ENCODE measurements at places on chromosomes 16 and 17.

GRCh38 chr16:21603928-21604327, 4.6 kb downstream of the METTL9 start:
- DNase-seq: no peak

DNA sequence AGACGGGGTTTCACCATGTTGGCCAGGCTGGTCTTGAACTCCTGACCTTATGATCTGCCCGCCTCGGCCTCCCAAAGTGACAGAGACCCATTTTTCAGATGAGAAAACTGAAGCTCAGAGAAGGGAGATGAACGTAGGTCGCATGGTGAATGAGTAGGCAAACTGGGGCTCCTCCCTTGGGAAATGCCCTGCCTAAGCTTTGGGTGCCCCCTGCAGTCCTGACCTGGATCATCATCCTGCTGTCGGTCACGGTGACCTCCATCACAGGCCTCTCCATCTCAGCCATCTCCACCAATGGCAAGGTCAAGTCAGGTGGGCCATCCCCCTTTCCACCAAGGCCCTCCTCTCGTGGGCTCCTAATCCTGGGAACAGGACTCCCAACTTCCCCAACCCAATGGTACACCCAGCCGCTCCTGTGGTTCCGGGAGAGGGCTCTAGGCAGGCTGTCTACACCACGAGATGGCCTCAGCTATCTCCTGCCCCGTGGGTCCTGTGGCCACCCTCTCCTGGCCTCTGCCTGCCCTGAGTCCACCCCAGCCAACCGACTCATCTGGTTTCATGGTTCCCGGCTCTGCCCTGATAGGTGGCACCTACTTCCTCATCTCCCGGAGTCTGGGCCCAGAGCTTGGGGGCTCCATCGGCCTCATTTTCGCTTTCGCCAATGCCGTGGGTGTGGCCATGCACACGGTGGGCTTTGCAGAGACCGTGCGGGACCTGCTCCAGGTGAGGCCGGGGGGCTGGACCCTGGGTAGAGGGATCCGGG, 4.7 kb downstream of the SLC12A3 start:
- DNase-seq: peak; percentile 63

DNA sequence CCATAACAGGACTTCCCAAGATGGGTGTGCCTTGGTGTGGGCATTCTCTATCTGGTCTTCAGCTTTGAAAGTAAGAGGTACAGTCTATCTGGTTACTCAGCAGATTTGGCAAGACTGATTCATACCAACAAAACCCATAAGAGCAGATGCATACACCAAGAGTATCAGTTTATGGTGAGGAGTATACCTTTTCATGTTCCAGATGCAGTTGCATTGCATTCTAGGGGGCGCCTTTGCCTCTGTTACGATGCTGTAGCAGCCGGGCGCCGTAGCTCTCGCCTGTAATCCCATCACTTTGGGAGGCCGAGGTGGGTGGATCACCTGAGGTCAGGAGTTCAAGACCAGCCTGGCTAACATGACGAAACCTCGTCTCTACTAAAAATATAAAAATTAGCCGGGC, 31.1 kb upstream of the CARMIL2 start:
- DNase-seq: peak; percentile 33

- no peak for DNase-seq
These were observed 139.8 kb downstream of the SHISA9 start for GRCh38 chr16:13041180-13041579.

DNA sequence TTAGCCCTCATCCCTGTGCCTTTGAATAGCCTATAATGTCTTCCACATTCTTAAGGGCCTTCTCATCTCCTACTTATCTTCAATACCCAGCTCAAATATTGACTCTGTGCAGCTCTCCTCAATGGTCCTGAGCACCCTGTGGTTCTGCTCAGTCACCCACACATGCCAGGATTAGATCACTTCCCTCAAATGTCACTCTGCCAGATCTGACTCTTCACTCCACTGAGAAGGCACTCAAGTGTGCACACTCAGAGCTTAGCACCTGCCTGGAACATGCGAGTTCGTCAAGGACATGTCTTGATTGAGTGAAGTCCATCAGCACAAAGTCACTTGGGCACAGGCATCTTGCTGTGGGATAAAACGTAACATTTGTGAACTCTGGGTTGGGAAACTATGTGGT, 404.8 kb downstream of the CDH13 start:
- no peak for DNase-seq

DNA sequence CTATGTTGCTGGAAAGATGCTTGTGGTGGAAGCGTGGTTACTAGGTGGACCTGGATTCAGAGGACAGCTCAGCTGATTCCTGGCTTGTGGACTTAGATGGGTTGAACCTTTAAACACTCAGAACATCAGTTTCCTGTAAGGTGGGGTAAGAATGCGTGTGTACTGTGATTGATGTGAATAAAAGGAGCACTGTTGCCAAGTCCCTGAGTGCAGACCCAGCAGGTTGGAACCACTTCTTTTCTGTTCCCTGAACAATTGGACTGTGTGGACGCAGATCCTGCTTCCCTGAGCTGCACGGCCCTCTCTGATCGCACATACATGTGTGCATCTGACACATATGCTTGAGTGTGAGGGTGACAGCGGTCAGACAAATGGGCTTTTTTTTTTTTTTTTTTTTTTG, 37.5 kb downstream of the RPTOR start:
- no peak for DNase-seq

GRCh38 chr16:88792078-88792550, 7.1 kb upstream of the PIEZO1 start:
- peak; percentile 72 for DNase-seq

GRCh38 chr16:56262148-56262547, 70.9 kb downstream of the GNAO1 start:
- DNase-seq: peak; percentile 45

GRCh38 chr16:50653633-50654519, 27.2 kb downstream of the SNX20 start:
- no peak for DNase-seq

DNA sequence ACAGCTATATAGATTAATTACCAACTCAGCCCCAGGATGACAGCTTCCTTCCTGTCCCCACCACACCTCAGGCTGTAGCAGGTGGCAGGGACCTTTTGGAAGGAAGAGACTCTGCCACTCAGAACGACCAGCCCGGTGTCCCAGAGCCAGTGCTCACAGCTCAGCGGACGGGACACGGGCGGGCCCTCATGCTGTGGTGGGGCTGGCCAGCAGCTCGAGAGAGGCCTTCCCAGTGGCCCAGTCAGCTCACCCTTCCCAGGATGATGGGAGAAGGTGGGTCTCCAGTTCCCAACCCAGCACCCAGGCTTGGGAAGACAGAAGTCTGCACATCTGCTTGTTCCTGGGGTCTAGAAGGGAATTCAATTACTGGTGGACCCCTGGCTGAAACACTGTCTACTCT, 10.5 kb downstream of the NUDT16L1 start:
- no peak for DNase-seq

DNA sequence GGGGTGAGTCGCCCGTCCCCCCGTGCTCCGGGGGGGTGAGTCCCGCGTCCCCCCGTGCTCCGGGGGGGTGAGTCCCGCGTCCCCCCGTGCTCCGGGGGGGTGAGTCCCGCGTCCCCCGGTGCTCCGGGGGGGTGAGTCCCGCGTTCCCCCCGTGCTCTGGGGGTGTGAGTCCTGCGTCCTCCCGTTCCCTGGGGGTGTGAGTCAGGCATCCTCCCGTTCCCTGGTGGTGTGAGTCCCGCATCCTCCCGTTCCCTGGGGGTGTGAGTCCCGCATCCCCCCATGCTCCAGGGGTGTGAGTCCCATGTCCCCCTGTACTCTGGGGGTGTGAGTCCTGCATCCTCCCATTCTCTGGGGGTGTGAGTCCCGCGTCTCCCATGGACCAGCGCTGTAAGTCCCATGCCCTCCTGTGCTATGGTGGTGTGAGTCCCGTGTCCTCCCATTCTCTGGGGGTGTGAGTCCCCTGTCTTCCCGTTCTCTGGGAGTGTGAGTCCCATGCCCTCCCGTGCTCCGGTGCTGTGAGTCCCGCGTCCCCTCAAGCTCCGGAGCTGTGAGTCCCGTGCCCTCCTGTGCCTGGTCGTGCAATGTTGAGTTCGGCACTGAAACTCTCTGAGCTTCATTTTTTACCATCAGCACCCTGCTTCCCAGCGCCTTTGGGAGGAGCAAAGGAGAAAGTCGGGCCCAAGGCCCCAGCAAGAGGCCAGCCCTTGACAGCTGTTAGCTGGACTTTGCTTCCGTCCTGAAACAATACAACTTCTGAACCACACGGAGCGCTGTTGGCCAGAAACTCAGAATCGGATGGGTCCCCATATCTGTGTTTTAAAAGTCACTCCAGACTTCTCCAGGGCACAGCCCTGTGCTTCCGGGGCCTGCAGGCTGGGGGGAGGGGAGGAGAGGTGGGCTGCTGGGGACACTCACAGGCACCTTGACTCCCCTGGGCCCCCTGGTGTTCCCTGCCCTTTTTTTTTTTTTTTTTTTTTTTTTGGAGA, 11.5 kb upstream of the ZC3H18 start:
- DNase-seq: peak; percentile 68

DNA sequence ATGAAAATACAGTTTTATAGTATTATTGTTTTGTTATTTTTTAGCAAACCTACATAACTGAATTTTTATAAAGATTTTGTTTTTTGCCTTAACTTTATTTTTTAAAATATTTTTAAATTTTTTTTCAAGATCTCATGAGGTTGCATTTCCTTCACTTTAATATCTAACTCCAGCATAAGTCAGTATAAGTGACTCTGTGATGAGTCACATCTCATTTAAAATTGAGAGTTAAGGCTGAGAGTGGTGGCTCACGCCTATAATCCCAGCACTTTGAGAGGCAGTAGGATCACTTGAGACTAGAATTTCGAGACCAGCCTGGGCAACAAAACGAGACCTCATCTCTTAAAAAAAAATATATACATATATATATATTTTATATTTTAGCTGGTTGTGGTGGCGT, 44.0 kb downstream of the NLK start:
- DNase-seq: peak; percentile 37

DNA sequence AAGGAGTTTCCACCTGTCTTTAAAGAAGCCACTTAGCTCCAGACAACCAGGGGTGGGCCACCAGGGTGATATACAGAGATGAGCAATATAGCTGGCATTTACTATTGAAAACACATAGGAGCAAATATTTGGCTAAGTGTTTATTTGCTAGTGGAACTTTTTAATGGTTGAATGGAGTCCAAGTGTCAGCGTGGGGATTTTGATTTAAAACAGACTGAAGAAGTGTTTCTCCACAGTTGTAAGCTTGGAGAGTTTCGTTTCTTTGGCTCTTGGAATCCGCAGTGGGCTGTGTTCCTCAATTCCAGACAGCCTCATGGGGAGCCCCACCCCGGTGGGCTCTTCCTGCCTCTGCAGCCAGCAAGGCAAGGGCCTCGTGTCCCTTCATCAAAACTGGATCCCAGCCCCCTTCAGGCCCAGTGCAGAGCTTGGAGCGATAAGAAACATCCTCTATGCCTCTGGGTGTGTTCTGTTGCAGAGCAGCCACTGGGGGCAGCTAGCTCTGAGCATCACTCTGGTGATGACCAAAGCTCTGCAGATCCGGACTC, 36.1 kb downstream of the NOG start:
- DNase-seq: no peak
